ENCODE measurements at places on chromosomes 7 and 10.
A peak's percentile ranks its signal among the peaks of the same experiment; 100 is the strongest.

DNA sequence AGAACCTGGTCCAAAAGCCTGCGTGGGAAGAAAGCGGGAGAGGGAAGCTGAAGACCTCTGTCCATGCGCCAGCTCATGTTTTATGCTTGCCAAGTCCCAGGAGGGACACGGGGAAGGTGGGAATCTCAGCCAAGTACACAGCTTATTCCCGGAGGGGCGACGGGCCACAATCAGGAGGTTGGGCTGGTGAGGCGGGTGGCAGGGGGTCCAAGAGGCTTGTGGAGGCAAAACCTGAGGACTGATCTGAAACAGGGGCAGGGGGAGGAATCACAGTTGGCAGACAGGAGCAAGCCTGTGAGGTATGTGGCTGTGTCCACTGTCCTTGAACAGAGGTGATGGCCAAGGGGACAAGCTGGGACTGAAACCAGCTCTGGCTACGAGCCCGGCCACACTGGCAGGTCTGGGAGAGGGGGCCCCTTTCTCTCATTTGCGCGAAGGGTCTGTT is 38.0 kb upstream of the LEP start:
- no peak for DNase-seq

DNA sequence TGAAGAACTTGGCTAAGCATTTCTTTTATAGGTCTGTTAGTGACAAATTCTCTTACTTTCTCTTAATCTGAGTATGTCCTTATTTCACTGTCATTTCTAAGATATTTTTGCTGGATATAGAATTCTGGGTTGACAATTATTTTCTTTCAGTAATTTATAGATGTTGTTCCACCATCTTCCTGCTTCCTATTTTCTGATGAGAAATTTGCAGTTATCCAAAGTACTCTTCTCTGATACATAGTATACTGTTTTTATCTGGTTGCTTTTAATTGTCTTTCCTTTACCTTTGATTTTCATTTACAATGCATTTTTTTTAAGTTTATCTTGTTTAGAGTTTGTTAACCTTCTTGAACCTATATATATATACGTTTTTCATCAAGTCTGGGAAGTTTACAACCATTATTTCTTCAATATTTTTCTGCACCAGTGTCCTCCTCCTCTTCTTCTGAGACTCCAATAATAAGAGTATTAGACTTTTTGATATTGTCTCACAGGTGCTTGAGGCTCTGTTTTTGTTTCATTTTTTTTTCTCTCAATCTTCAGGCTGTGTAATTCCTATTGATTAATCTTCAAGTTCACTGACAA is 101.6 kb upstream of the INSIG1 start:
- DNase-seq = no peak

GRCh38 chr7:140696024-140696679 is 356 bp upstream of the NDUFB2 start:
- DNase-seq = peak; percentile 94

DNA sequence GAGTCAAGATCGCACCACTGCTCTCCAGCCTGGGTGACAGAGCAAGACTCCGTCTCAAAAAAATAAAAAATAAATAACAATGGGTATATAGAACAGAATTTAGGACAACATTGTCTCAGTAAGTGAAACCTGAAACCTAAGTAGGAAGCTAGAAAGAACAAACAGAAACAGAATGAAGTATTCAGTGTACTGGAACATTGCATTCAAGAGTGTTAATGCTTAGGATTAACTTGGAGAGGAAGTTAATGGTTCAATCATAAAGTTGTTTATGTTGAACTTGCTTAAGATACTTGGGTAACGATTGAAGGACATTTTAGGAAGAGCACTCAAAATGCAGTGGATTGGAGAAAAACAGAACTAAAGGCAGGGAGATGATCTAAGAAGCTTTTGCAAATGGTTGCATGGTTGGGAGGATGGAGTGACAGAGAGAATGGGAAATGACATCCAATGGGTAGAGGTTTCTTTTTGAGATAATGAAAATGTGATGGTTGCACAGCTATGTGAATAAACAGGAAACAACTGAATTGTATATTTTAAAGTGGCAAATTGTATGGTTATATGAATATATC is 233.7 kb downstream of the ADK start:
- DNase-seq = no peak

GRCh38 chr10:16995867-16996529 is 133.6 kb downstream of the CUBN start:
- DNase-seq = peak; percentile 1

- DNase-seq = no peak
Measured at GRCh38 chr7:13532028-13532753, 457.3 kb downstream of the ETV1 start.

DNA sequence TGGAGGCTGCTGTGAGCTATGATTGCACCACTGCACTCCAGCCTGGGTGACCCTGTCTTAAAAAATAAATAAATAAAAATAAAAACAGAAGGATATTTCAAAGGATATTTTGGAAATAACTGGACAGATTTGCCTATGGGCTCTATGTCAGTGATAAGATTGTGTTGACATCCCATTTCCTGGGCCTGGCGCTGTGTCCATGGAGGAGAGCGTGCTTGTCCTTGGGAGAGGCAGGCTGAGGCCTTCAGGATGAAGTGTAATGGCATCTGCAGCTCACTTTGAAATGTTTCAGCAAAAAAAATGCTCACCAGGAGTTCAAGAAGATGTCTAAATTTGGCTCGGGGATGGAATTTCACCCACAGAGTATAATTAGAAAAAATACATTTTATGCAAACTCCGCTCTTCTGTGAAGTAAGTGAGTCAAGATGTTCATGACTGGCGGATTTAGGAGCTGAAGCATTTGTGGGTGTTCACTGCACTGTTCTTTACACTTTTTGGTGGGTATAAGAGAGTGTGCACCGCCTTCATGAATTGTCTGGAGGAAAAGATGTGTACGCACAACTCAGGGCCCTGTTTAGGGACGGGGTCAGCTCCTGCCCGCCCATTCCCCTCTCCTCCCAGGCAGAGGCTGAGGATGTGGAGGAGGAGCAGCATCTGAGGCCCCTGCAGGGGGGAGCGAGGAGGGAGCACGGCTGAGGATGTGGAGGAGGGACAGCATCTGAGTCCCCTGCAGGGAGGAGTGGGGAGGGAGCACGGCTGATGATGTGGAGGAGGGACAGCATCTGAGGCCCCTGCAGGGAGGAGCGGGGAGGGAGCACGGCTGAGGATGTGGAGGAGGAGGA is 18.5 kb upstream of the FOXL3 start:
- DNase-seq = no peak

- no peak for DNase-seq
Measured at GRCh38 chr7:27700501-27700900, 37.8 kb upstream of the HIBADH start.

DNA sequence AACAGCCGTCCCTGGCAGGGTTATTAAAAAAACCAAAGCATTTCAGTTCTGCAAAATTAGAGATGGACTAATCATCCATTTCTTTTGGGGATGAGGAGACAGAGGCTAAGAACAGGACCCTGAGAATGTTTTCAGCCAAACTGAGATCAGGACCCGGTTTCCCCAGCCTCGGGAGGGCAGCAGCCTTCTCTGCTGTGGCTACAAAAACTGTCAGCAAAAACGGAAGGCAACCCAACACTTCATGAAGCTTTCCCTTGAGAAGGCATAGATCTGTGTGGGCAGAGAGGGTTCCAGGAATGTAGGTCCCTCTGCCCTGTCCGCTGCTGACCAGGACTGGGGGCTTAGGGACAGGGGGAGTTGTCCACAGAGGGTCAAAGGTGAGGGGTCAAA is 313.5 kb downstream of the TCERG1L start:
- DNase-seq = no peak

DNA sequence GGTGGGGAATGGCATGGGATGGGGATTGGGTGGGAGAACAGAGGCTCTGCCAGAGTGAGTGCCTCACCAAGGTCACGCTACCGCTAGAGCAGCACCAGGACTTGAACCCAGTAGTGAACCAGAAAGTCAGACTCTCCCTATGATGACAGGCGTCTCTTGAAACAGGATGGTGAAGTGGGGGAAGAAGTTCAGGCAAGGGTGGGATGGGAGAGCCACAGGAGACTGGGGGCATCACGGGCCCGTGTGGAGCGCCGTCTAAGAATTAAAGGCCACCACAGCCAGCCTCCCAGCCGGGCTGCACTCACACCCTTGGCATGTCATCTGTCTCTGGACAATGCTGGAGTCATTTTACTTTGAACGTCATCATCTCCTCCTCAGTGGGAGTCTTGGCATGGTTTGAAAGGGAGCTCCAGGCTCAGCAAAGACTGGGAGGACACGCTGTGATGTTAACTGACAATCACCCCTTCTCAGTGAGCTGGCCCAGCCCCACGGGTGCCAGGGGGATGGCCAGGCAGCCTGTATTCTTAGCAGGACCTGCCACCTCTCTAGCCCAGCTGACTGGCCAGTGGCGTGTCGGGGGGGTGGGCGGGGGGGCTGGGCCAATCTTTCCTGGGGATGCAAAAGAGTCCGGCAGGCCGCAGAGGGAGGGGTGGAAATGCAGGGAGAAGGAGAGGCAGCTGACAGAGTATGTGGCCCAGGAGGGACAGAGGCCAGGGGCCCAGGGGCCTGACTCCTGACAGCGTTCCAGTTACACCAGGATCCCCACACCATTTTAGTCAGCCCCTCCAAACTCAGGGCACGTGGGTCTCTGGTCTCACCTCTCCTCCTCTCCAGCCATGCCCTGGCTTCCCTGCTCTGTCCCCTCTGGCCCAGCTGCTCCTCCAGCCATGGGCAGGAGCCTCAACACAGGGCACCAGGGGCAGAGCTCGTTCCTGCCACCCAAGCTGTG is 96.2 kb downstream of the VOPP1 start:
- DNase-seq = no peak

DNA sequence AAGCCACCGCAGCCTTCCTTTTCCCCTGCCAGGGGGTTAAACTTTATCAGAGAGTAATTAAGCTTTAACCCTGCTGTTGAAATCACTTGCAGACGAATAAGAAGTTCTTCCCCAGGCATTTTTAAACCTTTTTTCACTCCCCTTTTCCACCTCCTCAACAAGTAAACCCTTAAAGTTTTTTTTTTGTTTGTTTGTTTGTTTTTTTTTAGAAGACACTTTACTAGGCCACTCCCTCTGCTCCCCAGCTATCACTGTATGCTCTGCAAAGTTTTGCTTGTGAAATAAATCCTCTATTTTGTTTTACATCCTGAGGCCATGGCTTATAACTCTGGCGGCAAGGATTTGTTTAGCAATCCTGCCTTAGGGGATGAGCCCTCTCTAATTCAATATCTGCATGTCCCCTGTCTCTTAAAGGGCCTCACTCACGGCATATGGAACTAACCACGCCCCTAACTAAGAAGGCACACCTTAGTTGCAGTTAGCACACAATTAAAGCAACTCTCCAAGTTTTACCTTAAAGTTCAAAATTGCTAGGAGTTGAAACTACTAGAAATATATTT is 1354.7 kb upstream of the LRRTM3 start:
- no peak for DNase-seq

DNA sequence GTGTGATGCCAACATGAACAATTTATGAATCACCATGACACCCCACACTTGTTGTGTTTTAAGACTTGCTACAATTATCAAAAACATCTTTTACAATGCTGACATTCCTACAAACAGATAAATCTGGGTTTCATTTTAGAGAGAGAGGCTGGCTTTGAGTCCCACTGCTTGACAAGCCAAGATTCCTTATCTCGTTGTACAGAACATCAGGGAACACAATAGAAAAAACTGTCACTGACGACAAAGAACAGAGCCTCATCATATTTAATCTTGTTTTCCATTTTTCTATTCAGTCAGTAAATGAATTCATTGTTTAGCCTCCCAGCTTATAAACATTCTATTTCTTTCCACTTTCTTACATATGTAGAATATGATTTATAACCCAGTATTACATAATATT is 461.6 kb upstream of the VSTM2A start:
- DNase-seq = no peak

- no peak for DNase-seq
Measured at GRCh38 chr7:49297958-49298357, 373.6 kb downstream of the CDC14C start.

GRCh38 chr7:11005202-11005601 is 31.5 kb downstream of the PHF14 start:
- DNase-seq = no peak

GRCh38 chr10:79162022-79162421 is 93.3 kb downstream of the ZMIZ1 start:
- no peak for DNase-seq

- no peak for DNase-seq
Measured at GRCh38 chr7:14195871-14196270, 206.4 kb upstream of the ETV1 start.

- DNase-seq = peak; percentile 33
Measured at GRCh38 chr7:28093623-28094232, 86.9 kb downstream of the JAZF1 start.

GRCh38 chr7:76071316-76072242 is 23.7 kb downstream of the MDH2 start:
- no peak for DNase-seq

GRCh38 chr10:127216274-127216673 is 19.9 kb upstream of the INSYN2A start:
- DNase-seq = no peak

DNA sequence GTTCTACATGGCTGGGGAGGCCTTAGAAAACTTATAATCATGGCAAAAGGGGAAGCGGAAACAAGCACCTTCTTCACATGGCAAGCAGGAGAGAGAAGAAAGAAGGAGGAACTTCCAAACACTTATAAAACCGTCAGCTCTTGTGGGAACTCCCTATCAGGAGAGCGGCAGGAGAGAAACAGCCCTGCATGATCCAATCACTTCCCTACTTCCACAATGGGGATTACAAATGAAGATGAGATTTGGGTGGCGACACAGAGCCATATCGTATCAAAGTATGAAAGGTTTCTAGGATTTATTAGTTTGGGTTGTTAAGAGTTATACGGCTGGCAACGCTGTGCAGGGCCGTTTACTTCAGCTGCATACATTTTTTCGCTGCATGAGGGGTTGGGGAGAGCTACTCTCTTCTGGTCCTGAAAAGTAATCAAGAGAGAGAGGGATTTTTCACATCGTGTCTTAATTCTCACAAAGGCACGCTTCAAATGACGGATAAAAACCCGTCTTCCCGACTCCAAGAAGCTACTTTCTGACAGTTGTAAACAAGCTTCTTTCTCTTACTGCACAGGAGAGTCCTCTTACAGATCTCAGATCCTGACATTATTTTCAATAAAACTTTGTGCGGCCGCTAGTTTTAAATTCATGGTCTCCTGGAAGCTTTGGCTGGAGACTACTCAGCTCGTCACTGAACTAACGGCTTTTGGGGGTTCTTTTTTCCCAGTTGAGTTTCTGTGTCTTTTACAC is 751 bp upstream of the GTPBP10 start:
- no peak for DNase-seq

GRCh38 chr10:72658696-72659400 is 33.0 kb upstream of the MICU1 start:
- no peak for DNase-seq

DNA sequence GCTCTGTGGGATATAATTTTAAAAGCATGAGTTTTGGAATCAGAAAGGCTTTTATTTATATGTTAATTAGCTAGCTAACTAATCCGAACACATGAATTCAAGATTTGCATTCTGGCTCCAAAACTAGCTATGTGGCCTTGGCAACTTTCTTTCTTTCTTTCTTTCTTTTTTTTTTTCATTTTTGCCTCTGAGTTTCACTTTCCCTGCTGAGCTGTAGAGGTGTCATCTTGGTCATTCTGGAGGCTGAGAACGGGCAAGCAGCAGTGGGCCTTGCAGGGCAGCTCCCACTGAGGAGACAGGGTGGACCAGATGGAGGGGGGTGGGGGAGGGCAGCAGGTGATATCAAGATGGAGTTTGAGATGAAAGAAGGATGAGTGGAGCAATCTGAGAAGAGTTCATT is 24.8 kb upstream of the SFMBT2 start:
- no peak for DNase-seq

- DNase-seq = no peak
Measured at GRCh38 chr10:13949844-13950542, 363.2 kb downstream of the PRPF18 start.

- no peak for DNase-seq
Measured at GRCh38 chr10:62839590-62839989, 23.4 kb upstream of the EGR2 start.

GRCh38 chr7:121202834-121203233 is 126.0 kb upstream of the WNT16 start:
- no peak for DNase-seq
